C1 segment of cervical spinal cord (tissue), 14 donors: ENCODE measurements at places on chromosomes 7 and 10.
A peak's percentile ranks its signal among the peaks of the same experiment; 100 is the strongest.

DNA sequence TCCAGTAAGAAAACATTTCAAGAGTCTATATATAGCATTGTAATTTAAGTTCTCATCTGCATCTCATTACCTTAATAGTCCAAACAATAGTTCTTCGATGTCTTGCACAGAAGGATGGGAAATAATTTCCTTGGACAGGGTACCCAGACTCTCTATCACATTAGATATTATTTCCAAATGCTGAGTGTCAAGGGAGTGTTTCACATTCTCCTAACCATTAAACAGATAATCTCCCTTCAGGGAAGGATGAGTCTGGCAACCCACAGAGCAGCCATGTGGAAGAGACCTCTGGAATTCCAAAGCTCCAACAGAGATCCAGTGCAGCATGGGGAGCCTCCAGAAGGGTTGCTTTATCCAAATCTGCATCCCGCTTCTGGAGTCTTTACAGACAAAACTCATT is 89.6 kb downstream of the FZD1 start:
- DNase-seq, result no peak

GRCh38 chr10:129548600-129548999 is 81.6 kb downstream of the MGMT start:
- no peak for DNase-seq

GRCh38 chr7:116583653-116584052 is 58.8 kb downstream of the CAV1 start:
- DNase-seq, result no peak

DNA sequence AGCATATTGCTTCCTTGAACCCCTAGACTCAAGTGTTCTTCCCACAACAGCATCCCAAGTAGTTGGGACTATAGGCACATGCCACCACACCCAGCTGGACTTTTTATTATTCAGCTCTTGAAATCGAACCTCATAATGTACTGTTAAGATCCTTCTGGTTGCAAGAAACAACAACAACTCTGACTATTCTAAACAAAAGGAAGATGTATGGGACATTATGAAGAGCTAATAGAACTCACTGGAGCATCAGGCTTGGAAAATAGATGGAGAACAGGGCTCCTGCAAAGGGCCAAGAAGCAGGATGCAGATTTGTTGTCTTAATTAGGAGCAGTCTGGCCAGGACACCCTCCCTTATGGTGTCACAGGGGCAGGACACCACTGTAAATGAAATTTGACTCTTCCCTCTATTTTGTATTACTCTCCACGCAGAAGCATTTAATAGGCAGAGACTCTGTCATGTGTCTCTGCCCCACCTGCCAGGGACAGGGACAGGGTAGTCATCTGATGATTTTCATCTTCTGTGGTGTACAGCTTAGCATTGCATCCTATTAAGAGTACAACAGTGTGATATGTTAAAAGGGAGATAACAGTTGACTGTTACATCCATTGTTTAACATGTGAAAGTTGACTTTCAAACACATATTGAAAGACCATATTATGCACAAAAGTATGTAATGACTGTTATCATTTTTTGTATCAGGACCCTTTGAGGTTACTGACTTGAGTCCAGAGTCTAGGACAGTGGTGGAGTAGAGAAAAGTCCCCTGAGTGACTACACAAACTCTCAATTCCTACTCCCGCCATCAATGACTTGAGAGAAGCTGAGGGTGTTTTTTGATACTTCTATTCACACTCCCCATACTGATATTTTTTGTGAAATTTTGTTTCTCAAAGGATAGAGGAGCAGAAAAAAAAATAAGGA is 157.3 kb downstream of the LRRC4 start:
- no peak for DNase-seq

DNA sequence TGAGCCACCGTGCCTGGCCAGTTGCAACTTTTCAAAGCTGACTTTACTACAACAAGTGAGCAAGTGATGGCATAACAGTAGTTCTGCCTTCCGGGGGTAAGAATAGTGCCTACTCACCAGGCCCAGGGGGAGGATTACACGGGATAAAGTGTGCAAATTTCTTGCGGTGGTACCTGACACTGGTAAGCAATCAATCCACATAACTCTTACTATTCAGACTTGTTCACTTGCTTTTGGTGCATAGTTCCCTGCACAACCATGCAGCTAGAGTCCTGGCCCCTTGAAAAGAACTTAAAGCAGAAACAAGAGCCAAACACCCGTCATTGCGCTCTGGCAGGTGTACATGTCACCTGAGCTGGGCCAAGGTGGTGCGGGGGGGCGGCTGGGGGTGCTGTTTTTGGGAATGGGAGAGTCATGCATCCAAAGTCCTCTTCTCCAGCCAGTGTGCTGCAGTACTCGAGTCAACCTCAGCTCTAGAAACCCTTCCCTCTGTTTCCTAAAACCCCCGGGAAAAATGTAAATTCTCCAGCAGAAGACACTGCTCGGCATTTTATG is 5.4 kb upstream of the COBL start:
- DNase-seq, result no peak

GRCh38 chr7:128203047-128203491 is 38.0 kb upstream of the LEP start:
- DNase-seq, result no peak

DNA sequence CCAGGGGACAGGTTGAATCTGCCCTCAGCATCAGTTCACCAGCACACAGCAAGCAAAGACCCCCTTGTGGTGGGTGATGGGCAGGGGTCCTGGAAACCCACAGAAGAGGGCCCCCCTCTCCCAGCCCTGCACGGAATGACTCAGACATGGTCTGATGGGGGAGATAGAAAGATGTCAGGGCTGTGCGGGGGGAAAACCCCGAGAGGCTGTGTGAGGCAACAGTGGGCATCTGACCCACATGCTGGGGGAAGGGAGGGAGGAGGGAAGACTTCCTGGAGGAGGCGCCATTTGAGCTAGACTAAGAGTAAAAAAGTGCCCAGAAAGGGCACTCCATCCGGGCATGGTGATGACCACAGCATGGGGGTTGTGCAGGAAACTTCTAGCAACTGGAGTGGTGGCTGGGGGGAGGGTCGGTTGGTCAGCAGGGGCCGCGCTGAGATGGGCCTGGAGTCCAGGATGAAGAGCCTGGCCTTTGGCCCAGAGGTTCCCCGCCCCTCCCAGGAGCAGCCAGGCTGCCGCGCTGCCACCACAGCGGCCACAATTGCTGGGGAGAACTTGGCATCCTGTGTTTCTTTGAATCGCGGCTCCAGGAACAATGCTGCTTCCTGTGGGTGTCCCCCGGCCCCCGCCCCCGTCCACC is 2.5 kb downstream of the LFNG start:
- DNase-seq, result peak; percentile 32

- DNase-seq, result no peak
Observed at GRCh38 chr10:117409549-117410305, 34.5 kb upstream of the PDZD8 start.

DNA sequence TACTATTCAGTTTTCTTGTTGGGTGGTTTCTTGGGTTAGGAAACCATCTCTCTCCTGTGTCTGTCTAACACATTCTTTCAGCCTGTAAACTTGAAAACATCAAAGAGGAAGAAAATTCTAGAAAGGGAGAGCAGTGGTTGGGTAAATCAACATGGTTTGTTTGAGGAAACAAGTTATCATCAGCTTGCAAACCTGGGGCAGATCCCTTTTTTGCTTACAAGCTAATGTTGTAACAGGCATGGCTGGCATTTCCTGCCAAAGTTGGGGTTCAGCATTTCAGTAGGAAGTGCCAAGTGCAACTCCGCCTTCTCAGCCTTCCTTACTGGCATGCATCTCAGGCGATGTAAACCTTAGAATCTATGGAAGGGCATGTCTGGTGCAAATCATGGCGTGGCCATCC is 112.6 kb downstream of the EEPD1 start:
- no peak for DNase-seq

GRCh38 chr7:118280319-118281012 is 56.0 kb downstream of the ANKRD7 start:
- no peak for DNase-seq

GRCh38 chr7:50718311-50718710 is 64.4 kb downstream of the GRB10 start:
- no peak for DNase-seq

- DNase-seq, result no peak
Observed at GRCh38 chr7:37097276-37097675, 351.4 kb downstream of the ELMO1 start.

DNA sequence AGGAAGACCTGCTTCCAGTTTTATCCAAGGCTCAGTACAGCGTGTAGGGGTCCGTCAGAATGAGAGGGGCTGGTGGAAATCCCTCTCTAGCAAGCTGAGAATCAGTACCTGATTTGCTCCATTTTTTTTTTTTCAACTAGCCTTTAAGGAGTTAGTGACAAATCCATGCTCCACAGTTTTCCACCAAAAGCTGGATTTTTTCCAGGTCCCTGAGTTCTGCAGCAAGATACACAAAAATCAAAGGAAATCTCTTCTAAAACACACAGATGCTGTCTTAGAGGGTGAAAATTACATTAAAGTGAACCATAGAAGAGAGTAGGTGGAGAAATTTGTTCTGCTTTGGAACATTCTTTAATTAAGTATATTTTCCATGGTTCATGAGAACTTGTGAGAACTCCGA is 30.4 kb downstream of the MDFIC start:
- DNase-seq, result no peak

DNA sequence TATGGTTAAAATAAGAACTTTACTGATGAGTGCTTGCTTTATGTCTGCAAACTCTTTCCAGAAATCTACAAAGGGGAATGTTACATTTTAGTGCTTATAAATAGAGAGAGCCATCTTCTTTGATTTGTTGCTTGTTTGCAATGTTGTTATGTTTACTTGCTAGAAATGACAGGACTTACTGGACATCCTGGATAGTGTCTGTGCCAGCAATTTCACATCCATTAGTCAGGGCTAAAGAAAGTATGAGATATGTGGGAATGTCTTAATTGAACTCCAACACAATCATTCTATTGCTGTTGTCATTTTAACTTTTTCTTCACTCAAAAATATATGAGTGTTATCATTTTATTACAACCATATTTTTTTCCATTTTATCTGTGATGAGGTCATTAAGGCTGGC is 453.2 kb downstream of the TNS3 start:
- no peak for DNase-seq

- DNase-seq, result no peak
Observed at GRCh38 chr7:36732806-36733205, 8.5 kb upstream of the AOAH start.

DNA sequence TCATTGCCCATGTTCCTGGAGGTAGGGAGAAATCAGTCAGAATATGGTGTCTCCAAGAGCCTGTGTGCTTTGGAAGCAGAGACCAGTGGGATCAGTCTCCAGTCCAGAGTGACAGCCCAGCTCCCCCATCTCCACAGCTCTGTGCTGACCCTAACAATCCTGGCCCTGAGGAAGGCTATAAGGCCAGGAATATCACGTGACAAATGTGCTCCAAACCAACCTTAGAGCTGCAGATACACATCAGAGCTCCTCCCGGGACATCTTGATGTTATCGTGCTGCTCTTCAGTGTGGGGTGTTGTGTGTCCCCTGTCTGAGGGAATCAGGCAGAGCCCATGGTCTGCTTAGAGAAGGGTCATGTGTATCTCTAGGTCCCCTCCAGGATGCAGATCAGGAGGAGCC is 15.2 kb downstream of the DMBT1 start:
- no peak for DNase-seq

GRCh38 chr10:114634609-114634979 is 23.5 kb downstream of the ABLIM1 start:
- no peak for DNase-seq

DNA sequence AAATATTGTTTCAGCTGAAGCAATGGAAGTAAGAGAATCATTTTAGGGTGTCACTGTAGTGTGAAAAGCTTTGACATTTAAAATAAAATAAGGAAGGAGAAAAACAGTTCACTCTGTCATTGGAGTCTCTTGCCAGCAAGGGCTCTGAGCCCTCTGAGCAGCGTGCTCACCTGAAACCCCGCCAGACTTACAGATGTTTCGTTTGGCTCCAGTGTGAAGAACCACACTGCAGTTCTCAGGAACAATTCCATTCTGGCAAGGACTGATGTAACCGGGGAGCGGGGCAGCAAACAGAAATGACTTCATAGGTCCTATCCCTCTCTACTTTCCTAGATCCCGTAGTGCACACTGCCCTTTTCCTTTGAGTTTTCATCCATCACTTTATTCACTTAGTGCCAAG is 164.3 kb downstream of the CELF2 start:
- DNase-seq, result peak; percentile 32

DNA sequence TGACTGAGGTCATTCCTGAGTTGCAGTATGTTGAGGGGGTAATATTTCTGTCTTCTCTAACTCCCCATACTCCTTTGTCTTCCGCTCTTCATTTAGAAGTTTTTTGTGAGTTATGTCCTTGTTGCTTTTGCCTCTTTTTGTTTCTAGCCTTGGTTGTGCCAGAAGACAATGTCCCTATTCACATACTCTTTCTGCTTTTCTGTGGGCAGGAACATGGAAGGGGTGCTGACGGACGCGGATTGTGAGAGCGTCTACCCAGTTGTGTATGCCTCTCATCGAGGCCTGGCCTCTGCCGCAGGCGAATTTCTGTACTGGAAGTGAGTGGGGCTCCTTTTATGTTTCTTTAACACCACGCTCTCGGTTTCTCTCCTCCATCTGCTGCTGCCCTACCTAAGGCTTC is 20.5 kb downstream of the STAG3 start:
- DNase-seq, result no peak

- no peak for DNase-seq
Observed at GRCh38 chr7:22338877-22339276, 18.1 kb downstream of the RAPGEF5 start.

- peak; percentile 14 for DNase-seq
Observed at GRCh38 chr10:71234970-71235685, 22.8 kb downstream of the UNC5B start.

GRCh38 chr10:7161484-7162250 is 249.2 kb downstream of the SFMBT2 start:
- no peak for DNase-seq

DNA sequence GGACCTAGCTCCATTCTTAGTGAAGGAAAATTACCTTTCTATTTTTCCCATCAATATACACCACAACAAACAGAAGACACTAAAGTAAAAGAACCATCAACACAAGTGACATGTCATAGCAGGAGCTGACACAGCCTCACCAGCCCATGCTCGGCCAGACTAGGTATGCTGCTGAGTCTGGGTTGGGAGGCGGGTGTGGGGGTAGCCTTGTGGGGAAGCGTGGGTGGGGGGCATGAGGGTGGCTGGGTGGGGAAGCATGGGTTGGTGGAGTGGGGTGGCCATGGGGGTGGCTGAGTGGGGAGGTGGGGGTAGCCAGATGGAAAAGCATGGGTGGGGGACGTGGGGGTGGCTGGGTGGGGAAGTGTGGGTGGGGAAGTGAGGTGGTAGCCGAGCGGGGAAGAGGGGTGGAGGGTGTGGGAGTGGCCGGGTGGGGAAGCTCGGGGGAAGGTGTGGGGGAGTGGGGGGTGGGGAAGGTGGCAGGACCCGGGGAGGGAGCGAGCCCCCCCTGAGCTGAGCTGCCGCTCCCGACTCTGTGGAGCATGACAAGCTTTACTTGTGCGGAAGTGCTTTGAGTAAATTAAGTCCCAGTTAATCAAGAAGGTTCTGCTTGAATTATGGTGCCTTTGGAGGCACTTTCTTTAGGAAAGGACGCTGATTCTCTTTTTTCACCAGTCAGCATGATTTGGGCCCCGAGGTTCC is 294.6 kb upstream of the ZNF32 start:
- no peak for DNase-seq
